NCI-H1105 (cell line): ENCODE measurements at places on chromosomes 4 and X.

- DNase-seq = no peak
These were observed 23.8 kb upstream of the PLK4 start for GRCh38 chr4:127856813-127857447.

DNA sequence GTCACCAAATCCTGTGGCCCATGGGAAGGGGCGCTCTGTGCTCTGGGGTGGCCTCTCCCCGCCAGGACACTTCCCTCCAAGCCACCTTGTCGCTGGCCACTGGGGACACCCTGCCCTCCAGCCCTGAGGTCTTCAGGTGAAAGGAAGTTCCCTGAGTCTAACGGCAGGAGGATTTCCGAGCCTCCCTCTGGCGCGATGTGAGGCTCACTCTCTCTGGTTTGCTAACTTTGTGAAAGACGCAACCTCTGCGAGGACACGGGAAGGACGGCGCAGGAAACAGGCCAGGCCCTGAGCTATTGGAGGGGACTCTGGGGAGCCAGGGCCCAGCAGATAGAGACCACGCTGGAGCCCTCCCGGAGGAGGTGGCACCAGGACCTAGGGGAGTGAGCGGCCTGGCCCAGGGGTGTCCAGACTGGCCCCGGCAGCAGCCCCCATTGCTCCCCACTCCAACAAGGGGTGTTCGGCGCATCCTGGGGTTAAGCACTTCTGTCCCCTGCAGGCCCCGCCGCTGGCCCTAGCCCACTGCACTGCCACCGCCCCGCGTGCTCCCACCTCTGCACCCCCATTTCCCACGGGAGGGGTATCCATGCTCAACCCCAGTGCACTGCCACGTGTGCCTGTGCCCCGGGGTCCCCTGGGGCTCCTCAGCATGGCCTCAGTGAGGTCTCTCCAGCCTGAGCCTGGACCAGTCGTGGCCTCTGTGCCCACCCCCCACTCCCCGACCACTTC lies 72.2 kb upstream of the MXD4 start:
- no peak for DNase-seq

DNA sequence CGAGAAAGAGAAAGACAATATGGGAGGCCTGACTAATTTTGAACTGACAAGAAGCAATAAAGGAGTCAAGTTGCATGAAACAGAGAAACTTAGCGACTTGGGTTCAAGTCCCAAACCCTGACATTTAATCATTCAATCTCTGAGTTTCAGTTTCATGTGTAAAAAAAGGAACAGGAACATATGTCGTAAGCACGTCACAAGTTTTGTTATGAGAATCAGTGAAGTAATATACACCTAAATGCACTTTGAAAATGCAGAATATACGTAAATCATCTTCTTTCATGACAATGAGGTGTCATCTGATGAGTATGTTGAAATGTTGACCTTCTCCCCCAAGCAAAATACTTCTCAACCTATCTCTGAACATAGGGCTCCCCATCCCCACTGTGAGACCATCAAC lies 10.4 kb downstream of the ACOT9 start:
- DNase-seq = no peak

- peak; percentile 26 for DNase-seq
These were observed 212.6 kb downstream of the SPOCK3 start for GRCh38 chr4:167021545-167022155.

- DNase-seq = no peak
These were observed 21.4 kb upstream of the ANXA10 start for GRCh38 chr4:168070903-168071302.

- DNase-seq = no peak
These were observed 147.6 kb upstream of the DIPK2B start for GRCh38 chrX:45348296-45348695.

- DNase-seq = peak; percentile 21
These were observed 12.3 kb downstream of the SASH3 start for GRCh38 chrX:129791961-129792570.

GRCh38 chr4:2390146-2390545 lies 28.3 kb downstream of the ZFYVE28 start:
- no peak for DNase-seq

GRCh38 chr4:1405254-1405635 lies 997 bp downstream of the NKX1-1 start:
- DNase-seq = no peak

- no peak for DNase-seq
These were observed 237.3 kb downstream of the USP46 start for GRCh38 chr4:52421811-52422213.

GRCh38 chr4:38993683-38994082 lies 38.5 kb downstream of the TMEM156 start:
- DNase-seq = no peak

GRCh38 chrX:149370097-149370496 lies 135.0 kb downstream of the IDS start:
- no peak for DNase-seq

GRCh38 chr4:136754810-136755530 lies 777.3 kb downstream of the PCDH18 start:
- DNase-seq = no peak

GRCh38 chrX:112818114-112819007 lies 22.3 kb downstream of the AMOT start:
- DNase-seq = no peak

DNA sequence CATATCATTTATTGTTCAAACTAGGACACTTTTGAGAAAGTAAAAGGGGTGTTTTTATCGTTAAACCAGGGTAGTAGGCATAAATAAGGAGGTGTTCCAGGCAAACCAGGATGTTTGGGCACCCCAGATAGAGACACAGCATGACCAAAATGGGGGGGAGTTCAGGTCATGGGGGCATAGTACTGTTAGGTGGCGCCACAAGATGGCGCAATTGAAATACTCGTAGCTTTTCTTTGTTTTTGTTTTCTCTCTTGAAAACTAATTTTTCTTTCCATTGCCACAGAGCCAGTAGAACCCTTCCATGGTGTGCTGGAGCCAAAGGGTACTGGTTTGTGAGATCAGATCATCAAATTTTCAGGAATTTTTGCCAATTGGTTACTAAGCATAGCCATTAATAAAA lies 283.4 kb downstream of the BCOR start:
- no peak for DNase-seq

DNA sequence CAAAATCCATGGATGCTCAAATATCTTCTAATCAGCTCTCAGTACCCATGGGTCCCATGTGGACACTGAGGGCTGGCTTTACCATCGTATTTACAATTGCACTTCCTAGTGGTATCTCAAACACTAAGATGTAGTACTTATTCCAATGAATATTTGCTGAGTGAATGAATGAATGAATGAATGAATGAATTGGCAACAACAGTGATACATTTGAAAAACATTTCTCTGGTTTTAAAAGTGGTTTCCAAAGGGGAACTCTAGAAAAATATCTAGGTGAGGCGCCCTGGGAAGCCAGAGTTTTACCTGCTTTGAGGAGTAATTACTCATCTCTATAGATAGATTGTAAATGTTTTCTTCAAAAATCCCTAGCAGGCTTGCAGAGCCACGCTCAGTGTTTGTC lies 76.6 kb downstream of the CYTL1 start:
- no peak for DNase-seq

DNA sequence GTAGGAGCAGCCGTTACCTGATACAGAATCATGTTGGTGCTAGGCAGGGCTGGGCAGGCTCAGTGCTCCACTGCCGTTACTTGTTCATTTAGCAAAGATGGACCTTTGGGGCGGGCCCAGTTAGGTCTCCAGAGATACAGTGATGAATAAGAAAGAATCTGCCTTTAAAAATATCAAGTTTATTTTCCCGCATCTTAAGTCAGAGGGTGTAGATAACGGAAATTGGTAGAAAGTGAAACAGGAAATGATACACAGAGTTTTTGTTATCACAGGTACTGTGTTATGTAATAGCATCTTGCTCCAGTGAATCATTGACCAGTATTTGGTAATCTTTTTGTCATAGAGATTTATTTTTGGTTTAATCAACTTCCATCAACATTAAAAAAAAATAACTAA lies 5.5 kb downstream of the TMEM131L start:
- no peak for DNase-seq
